Kidney glomerular epithelial cell (primary cell): ENCODE measurements at places on chromosomes 12 and 14.
A peak's percentile ranks its signal among the peaks of the same experiment; 100 is the strongest.

DNA sequence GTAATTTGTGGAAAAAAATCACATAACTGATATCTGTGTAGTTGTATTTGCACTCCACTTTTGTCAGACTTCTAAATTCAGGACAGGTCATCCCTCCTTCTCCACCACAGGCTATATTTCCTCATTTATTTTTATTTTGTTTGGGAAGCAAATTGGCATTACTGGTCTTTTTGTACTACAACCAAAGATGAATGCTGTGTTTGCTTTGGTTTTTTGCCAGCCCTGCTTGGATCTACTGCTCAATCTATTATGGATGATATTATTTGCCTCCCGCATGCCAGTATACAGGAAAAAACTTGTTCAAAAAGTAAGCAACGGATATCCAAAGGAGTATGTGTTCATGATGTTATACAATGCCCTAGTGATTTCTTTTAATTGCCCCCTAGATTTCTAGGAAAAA, 948.8 kb downstream of the TRHDE start:
- DNase-seq = no peak

GRCh38 chr12:31568498-31568897, 22.4 kb downstream of the DENND5B start:
- no peak for DNase-seq

GRCh38 chr12:29283969-29284700, 96.8 kb downstream of the ERGIC2 start:
- no peak for DNase-seq

DNA sequence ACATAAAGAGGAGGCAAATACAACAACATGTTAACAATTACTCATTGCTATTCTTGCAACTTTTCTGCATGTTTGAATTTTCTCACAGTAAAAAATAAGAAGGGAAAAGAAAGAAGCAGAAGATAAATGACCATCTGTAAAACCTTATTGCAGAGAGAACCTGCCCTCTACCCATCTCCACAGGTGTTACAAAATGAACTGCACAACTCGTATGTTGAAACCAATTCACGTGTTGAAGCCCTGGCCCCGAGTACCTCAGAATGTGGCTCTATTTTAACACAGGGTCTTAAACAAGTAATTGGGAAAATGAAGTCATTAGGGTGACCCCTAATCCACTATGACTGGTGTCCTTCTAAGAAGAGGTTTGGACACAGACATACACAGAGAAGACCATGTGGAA, 39.5 kb downstream of the FOXN3 start:
- no peak for DNase-seq

DNA sequence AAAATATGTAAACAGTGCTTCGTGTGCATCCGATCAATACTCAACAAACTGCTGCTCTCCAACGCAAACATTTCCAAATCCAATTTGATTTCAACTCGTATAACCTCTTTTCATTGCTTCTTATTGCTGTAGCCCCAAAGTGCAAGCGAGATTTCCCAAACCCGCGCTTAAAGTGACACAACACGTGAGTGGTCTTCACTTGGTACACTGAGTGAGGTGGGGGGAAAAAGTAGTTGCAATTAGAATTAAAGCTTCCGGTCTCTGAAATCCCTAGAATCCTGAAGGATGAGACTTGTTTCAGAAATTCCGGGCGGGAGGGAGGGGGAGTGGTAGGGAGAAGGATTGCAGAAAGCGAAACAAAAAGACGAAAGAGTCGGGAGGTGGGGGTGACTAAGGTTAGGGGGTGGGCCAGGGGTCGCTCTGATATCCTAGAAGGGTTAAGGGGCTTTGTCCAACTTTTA, 387.5 kb downstream of the BCAT1 start:
- peak; percentile 24 for DNase-seq

DNA sequence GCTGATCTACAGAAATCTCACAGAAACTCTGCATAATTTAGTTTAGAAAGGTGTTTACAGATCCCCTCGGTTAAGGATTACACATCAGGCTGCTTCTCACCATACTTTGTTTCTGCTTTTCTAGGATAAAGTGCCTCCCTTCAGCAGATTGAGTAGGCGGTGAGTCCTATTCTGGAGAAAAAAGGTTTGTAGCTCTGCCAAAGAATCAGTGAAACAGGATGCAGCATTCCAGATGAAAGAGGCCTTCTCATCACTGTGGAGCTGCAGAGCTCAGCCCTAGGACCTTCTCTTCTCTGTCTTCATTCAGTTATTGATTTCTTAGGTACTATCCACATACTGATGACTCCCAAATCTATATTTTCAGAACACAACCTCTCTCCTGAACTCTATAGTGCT, 155.5 kb upstream of the KRR1 start:
- no peak for DNase-seq

GRCh38 chr14:97039717-97040363, 242.7 kb downstream of the VRK1 start:
- DNase-seq = no peak

- DNase-seq = peak; percentile 56
Measured at GRCh38 chr12:43292699-43293098, 259.3 kb downstream of the ADAMTS20 start.

GRCh38 chr14:103372552-103373304, 12.5 kb upstream of the MARK3 start:
- DNase-seq = peak; percentile 82

DNA sequence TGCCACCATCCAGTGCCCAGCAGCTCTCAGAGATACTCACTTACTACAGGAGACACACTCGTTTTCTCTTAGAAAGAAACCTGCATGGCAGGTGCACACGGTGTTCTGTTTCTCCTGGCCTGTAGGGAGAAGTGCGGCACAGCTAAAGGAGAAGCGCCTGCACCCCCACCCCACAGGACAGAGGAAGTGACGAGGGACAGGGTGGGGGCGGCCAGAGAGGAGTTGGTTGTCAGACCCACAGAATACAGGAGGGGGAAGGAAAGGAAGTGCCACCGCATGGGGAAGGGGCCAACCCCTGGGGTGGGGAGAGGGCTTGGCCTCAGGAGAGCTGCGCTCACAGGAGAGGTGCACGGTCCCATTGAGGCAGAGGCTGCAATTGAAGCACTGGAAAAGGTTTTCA, 8.8 kb downstream of the TNFRSF1A start:
- no peak for DNase-seq

- no peak for DNase-seq
Measured at GRCh38 chr12:112170376-112170775, 45.0 kb downstream of the TRAFD1 start.

GRCh38 chr12:26156201-26156871, 31.5 kb upstream of the BHLHE41 start:
- DNase-seq = no peak

GRCh38 chr12:74849801-74850200, 312.2 kb downstream of the ATXN7L3B start:
- DNase-seq = no peak

GRCh38 chr14:41476526-41476925, 130.2 kb upstream of the LRFN5 start:
- peak; percentile 73 for DNase-seq

DNA sequence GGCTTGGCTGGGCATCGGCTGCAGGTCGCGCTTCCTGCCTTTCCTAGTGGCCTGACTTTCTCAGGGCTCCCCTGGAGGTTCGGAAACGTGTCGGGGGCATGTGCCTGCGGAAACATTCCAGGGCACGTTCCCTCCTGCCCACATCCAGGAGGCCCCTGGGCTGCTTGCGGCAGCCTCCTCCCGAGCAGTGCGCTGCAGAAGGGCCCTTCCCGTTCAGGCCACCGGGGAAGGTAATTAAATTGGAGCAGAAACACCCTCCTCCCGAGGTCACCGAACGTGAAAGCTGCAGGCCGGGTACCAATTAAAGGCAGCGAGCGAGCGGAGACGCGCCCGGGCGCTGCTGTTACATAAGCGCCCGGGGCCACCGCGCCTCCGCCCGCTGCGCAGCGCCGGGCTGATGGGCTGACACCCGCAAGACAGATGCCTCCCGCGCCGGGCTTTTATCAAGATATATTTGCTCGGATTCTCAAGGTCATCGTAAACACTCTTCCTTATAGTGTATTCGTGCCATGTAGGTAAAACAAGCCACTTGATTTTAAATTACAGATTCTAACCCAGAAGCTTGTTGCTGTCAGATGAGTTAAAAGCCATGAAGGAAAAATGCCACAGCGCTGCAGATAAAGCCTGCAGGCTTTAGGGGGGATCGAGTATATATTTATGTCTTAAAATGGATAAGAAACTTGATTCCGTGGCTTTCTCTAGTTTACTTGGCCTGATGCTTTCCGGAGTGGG, 31.4 kb downstream of the SSPN start:
- DNase-seq = peak; percentile 8

DNA sequence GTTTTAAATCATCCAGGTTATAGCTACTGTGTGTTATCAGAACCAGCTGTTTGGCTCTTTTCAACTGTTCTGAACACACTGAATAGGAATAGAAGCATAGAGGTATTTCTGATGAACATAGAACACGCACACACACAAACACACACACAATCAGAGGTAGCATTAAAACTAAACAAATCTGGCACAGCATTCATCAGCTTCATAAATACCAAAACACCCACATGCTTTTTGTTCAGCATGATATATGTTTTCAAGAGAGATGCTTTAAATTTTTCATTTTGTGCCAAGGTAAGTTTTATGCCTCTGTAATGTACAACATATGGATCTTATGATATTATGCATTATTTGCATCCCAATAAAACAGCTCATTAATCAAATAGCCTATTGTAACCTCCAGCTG, 208.6 kb downstream of the GALC start:
- no peak for DNase-seq

DNA sequence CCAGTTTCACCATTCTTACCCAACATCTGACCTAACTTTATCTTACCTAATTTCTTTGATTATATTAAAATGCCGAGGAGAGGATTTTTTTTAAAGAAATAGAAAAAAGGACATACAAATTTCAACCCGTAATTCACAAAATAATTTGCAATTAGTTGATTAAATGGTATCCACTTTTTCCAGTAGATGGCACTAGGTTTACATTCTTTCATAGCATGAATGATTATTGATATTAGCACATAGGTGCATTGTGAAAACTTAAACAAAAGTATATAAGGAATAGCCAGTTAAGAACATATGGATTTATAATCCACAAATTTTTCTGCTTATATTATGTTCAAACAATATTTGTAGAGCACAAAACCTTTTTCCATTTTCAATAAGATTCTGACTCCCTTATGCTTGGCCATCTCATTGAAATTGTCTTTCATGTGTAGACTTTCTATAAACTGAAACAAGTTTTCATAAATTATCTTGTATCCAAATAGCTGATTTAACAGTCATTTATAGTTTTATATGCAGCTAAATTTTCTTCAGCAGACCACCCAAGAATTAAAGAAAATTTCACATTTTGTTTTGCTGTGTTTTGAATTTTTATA, 35.3 kb downstream of the MSRB3 start:
- peak; percentile 3 for DNase-seq
